ENCODE measurements at places on chromosomes 6 and 20. TPM values are rescaled to one million over a fixed set of nuclear protein-coding genes. Genes with fewer than 3 reads are reported as not detected.

DNA sequence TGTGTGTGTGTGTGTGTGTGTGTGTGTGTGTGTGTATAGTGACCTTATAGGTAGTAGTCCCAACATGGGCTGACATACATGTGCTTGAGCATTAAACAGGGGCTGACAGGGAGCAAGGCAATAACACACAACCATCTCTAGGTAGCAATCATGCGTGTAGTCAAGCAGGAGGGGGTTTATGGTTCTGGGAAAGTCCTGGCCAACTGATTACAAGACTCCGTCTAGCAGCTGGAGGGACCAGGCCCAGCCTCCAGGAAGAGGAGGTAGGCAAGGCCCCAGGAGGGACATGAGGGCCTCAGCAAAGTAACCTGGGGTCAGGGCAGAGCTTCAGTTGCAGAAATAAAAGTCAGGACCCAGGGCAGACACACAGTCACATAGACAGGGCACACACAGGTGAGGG, 60.6 kb upstream of the E2F3 start:
- no peak for DNase-seq

Gene PSMB9
- total RNA-seq, result 8.1 TPM

Gene GFRAL
- not detected for total RNA-seq

DNA sequence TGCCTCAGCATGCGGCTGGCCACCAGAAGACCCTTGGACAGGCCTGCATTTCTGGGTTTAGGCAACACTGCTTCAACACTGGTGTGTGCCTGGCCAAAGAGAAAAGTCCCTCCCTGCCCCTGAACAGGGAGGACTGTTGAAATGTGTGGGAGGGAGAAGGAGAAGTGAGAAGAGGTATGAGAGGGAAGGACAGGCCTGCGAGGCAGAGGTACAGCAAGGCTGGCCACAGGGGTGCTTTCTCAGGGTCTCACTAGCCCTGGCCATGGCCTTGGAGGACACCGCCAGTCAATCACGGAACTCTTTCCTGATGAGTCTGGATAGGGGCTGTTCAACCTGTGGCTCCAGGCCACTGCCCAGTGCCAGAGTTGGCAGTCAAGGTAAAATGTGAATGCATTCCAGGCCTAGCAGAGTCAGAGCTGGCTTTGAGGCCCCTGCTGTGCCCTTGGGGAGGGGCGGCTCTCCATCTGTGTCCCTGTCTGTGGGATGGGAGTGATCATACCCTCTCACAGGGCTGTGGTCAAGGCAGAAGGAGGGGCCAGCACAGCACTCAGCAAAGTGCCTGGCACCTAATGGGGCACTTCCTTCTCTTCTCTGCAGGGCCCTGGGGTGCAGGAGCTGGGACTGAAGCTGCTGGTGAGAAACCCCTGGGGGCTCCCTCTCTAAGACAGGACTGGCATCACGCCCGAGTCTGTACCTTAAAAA, 43.2 kb upstream of the CDH22 start:
- DNase-seq, result no peak

Gene PTPRA
- total RNA-seq, result 44.6 TPM

- no peak for DNase-seq
Observed at GRCh38 chr20:527571-527886, 16.1 kb downstream of the CSNK2A1 start.

DNA sequence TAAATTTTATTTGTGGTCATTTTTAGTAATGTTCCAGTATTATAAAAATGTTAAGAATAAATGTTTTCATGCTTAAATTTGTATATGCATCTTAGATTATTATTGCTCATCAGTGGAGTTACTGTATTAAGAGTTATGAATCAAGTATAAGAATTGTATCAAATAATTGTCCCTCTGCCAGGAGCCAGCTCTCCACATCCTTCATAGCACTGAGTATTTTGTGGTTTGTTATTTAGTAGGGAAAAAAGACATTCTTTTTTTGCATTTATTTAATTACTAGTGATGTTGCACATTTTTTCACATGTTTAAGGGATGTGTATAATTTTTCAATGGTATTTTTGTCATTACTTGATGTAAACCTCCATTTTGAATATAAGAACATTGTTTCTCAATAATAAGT, 102.0 kb downstream of the ADGRB3 start:
- no peak for DNase-seq

Gene RSPO3
- not detected for total RNA-seq

GRCh38 chr6:49676671-49677281, 36.6 kb downstream of the CRISP2 start:
- DNase-seq, result no peak

- DNase-seq, result no peak
Observed at GRCh38 chr6:62009445-62009844, 276.6 kb downstream of the KHDRBS2 start.

DNA sequence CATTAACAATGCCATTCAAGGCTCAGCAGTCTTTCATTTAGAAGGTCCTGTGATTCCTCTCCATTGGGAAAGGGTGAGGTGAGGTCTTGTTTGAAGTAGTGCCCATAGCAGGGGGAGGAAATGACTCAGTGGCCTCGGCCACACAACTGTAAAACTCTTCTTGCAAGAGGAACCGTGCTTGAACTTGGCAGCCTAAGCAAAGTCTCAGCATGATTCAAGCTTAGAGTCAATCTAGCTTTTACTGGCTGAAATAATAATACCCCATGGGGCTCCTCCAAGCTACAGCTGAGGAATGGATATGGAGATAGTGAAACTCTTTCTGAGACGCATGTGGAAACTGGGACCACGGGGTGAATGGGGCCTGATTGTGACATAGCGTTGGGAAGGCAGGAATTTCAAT, 428.2 kb downstream of the BMP2 start:
- no peak for DNase-seq

Gene HDGFL1
- not detected for total RNA-seq

Gene DCDC2
- 0.17 TPM for total RNA-seq

DNA sequence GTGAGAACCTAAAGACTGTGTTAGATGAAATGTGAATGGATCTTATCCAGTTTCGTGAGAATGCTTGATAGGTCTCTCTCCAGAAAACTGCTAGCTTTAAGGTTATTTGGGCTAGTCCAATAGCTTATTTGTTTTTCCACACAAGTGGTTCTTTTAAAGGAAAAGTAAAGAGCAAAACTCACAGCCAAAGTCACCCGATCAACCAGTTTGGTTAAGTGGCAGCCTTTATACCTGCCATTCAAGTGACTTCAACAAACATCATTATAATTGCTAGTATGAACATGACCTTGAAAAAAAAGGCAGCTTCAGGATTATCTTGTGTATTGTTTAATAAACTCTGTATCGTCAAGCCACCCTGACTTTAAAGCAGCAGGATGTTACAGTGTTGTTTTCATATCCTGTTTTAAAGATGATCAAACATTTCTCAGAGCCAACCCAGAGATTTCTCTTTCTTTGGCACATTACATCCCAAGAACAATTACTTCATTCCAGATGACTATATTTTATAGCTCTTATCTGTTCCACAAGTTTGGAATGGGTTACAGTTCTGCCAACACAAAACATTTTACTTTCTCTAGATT, 253.4 kb downstream of the EPHA7 start:
- no peak for DNase-seq

- DNase-seq, result no peak
Observed at GRCh38 chr20:18056174-18057100, 1.3 kb downstream of the OVOL2 start.

DNA sequence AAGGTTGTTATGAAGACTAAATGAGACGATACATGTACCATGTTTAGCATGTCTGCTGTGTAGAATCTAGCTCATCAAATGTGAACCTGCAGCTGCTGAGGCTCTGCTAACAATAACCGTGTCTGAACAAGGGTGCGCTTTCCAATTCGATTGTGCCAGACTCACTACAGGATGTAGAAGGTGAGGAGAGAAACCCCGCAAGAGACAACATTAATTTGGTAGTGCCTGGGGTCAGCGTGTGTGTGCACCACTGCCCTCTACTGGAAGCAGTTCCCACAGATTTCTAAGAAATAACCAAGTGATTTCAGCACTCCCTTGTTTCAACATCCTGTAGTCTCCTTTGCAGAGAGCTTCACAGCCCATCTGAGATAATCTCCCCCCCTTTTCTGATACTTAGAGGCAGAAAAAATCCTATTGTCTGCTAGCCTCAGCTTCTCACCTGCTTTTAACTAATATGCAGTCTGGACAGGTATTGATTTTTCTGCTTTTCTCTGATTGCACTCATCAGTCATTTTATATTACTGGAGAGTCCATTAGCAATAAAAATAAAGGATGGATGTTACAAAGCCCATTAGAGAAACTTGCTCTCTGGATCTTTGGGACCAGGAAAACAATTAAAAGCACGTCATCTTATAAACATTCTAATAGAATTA, 96.7 kb upstream of the BACH2 start:
- peak; percentile 41 for DNase-seq

GRCh38 chr6:72974276-72974675, 251.0 kb downstream of the KHDC1L start:
- no peak for DNase-seq

DNA sequence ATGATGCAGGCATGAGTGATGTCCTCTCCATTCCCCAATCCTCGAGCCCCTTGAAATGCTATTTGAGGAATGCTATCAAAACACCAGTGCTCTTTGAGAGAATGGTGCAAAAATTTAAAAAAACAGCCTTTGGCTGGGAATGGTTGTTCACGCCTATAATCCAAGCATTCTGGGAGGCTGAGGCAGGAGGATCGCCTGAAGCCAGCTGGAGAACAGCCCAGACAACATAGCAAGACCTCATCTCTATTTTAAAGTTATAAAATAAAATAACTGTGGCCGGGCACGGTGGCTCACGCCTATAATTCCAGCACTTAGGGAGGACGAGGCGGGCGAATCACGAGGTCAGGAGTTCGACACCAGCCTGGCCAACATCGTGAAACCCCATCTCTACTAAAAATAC, 4.2 kb upstream of the VARS1 start:
- no peak for DNase-seq

DNA sequence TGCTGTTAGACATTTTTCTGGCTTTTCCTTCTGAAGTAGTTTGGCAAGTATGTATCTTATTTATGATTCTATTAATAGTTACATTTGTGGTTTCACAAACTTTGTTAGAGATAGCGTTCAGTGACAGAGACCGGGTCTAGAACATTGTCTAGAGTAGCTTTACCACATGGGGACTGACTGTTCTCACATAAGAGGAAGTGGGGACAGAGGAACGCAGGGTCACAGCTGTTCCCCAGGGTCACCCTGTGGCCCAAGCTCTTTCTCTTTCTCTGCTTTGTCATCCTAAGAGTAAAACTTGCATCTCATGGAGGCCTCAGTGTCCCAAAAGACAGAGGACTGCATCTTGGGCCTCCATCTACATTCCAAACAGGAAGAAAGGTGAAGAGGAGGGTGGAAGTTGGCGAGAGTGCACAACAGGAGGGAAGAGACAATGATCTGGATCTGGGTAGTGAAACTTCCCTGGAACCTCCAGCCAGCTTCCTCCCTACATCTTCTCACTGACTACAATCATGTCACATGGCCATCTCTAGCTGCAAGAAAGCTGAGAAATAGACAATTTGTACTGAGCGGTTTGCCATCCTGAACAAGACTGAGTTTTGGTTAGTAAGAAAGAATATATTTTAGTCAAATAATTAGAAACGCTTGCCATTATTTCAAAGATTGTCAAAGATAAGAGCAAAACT, 645.8 kb upstream of the ARID1B start:
- DNase-seq, result no peak

DNA sequence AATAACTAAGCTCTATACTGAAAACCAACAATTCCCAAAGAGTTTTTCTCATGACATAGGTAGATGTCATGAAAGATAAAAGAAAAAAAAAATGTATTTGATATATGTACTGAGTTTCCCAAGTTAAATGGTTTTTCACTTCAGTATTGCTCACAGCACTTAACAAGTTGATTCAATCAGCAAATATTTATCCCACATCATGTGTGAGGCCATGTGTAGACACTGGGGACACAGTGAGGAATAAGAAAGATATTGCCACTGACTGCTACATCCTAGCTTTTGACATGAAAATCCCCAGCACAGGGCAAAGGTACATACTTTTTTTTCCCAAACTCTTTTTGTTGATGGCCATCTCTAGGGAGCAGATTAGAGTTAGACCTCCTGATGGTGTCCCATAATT, 25.3 kb downstream of the SPTLC3 start:
- DNase-seq, result no peak

DNA sequence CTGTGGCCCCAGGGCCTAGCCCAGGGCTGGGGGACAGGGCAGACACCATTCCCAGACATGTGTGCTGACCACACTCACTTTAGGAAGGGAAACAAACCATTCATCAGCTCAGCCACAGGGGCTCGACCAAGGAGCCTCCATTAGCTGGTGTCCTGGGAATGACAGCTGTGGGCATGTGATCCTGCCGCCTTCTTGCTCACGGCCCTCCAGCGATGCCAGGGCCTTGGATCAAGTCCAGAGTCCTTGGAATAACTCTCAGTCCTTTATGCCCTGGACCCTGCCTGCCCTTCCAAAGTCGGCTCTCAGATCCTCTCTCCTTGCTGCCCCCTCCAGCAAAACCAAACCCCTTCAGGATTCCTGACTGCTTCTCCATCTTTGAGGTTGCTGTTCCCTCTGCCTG, 165.0 kb upstream of the RNF24 start:
- DNase-seq, result no peak

DNA sequence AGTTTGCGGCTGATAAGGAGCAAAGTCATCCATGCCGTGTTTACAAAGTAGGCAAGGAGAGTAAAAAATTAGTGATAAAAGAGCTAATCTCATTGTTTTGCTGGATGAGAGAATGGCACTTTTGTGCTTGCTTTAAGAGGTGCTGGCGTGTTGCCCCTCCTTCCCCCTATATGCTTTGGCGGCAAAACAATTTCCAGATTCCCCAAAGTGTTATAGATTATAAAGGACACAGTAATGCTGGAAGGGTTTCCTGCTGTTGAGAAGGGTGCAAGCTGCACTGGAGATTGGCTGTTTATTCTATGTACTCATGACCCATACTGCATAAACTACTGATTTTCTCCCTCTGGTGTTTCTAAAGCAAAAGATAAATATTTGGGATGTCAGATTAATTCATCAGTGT, 338.9 kb upstream of the MAP3K7 start:
- DNase-seq, result no peak

GRCh38 chr6:32139590-32139989, 9.5 kb upstream of the FKBPL start:
- DNase-seq, result no peak

GRCh38 chr6:42782689-42783176, 881 bp downstream of the BICRAL start:
- DNase-seq, result peak; percentile 56

Gene OR2J3
- not detected for total RNA-seq

- no peak for DNase-seq
Observed at GRCh38 chr20:48350313-48350988, 477.3 kb downstream of the PREX1 start.

DNA sequence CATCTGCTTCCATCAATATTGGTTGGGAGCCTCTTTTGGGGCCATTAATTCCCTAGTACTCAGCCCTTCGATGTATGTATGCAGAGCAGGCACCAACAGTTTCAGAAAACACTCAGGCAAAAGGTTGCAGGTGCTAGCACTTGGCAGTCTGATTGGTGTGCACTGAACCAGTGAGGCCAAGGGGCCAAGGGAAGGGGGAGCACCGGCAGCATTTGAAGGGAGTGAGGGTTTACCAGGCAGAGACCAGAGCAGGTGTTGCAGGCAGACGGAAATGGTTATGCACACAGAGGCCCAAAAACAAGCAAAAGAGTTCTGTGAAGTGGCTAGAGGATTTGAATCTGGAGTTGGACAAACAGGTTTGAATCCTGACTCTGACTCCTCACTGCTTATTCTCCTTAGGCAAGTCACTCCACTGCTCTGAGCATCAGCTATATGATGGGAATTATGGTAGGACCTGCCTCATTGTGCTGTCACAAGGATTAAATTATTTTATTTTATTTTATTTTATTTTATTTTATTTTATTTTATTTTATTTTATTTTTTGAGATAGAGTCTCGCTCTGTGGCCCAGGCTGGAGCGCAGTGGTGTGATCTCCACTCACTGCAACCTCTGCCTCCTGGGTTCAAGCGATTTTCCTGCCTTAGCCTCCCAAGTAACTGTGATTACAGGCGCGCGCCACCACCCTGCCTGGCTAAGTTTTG, 58.1 kb upstream of the SHLD1 start:
- no peak for DNase-seq

Gene TCF21
- total RNA-seq, result 0.20 TPM
